NCI-H2171 (cell line): ENCODE measurements at places on chromosomes 5 and 9.

- no peak for DNase-seq
These were observed 21.1 kb downstream of the RALGDS start for GRCh38 chr9:133099726-133100505.

DNA sequence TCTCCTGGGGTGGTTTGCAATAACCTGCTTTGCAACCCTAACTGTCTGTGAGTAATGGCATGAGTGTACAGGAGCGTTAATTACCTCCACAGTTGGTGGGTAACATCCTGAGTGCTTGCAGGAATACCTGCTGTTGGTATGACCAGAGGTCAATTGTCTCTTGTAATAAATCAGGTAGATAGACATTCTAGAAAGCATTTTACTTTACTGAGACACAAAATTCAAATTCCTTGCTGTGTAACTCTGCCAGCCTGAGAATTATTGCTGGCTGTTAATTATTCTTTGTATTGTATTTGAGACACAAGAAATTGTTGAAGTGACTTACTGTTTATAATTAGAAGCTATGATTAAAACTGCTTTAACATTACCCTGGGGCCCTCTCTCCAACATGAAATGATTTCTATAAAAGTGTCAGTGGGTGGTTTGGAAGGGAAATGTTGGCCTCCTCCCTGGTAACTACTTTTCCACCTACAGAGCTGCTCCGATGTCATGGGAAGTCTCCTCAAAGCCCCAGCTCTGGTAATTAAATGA, 150.8 kb upstream of the ADCY2 start:
- DNase-seq: no peak

DNA sequence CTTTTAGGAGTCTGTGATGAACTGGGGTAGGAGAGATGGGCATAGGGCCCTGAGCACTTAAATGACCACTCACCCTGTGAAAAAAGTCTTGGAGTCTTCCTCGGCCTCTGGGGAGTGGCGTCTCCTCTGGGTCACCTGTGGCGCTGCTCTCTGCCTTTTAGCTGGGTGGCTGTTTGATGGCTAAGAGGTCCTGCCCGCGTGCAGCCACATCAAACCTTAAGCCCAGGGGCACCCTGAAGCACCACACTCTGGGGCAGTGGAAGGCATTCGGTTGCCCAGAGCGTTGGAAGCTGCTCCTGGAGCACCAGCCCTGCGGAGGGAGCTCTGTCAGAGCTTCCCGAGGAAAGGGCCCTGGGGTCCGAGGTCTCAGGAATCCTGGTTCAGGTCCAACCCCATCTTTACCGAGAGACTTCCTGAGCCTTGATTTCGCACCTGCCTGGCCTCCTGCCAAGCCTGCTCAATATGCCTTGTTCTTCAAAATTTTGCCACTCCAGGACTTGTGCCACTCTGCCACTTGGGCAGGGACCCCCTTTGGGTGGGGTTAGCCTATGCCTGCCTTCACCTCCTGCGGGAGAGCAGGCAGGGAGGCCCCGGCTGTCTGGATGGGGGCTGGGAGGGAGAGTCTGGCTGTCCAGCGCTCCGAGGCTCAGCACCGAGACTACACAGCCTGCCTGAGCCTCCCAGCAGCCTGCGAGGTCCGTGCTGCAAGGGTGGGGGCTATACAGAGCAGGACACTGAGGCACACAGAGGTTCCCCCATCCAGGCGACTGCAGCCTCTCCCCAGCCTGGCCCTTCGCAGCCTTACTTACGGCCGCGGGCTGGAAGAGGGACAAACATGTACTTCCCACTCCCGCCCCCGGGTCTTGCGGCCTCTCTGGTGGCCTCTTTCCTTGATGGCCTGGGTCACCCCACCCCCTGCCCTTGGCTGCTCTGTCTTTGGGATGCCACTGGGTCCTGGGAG, 63.4 kb upstream of the RNU6ATAC start:
- no peak for DNase-seq

GRCh38 chr9:137294681-137295237, 7.3 kb downstream of the NRARP start:
- DNase-seq: no peak

GRCh38 chr5:56986626-56986947, 34.7 kb upstream of the MIER3 start:
- DNase-seq: no peak

- no peak for DNase-seq
These were observed 316.1 kb downstream of the PSAT1 start for GRCh38 chr9:78613006-78613405.

- DNase-seq: no peak
These were observed 38.5 kb upstream of the NR4A3 start for GRCh38 chr9:99782962-99783718.

GRCh38 chr9:129014124-129014523, 14.0 kb downstream of the SH3GLB2 start:
- no peak for DNase-seq

- no peak for DNase-seq
These were observed 446.2 kb upstream of the TRPC7 start for GRCh38 chr5:136811551-136811950.

DNA sequence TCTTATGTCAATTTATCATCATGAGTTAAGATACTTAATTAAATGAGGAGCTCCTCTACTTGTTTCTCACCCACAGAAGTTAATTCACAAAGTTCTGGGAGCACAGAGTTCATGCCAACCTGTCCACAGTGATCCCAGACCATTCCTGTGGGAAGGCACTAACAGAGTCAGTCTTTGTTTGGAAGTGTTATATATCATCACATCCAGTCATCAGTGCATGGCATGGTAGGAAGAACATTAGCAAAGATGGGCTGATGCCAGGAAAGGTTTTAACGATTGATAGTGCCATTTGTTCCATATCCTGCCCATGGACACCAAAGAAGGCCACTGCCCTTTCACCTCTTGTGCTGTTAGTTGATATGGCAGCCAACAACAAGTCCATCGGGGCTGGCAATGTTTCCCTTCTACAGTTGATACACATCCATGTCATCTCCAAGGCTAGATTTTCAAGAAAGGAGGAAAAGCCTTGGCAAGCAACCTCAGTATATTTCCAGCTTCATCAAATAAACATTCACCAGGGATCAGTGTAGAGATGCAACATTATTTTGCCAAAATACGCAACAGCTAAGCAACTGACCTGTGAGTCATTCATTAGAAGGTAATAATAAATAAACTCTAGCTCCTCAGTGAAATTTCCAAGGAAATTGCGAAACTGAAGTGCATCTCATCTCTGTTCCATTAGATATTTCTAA, 169.6 kb downstream of the RORB start:
- DNase-seq: no peak

- no peak for DNase-seq
These were observed 14.7 kb downstream of the PBX3 start for GRCh38 chr9:125761676-125762450.

DNA sequence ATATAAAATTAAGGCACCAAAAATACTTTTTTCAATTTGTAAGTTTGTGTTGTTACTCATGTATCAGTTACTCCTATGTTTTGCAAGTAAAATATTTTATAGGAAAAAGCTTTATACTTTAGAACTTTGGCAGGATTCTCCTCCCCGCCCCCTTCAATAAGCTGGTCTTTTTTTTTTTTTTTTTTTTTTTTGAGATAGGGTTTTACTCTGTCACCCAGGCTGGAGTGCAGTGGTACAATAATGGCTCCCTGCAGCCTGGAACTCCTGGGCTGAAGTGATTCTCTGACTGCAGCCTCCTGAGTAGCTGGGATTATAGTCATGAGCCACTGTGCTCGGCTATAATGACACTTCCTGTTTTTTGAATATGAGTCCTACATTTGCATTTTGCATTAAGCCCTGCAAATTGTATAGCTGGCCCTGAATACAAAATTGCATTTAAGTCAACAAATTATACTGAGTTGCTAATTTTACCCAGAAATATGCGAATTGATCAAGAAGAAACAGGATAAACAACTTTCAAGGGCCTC, 192.9 kb downstream of the PIK3R1 start:
- no peak for DNase-seq

GRCh38 chr5:112492291-112492690, 73.2 kb upstream of the EPB41L4A start:
- peak; percentile 18 for DNase-seq

- DNase-seq: no peak
These were observed 61.9 kb downstream of the IRX1 start for GRCh38 chr5:3657364-3658022.

DNA sequence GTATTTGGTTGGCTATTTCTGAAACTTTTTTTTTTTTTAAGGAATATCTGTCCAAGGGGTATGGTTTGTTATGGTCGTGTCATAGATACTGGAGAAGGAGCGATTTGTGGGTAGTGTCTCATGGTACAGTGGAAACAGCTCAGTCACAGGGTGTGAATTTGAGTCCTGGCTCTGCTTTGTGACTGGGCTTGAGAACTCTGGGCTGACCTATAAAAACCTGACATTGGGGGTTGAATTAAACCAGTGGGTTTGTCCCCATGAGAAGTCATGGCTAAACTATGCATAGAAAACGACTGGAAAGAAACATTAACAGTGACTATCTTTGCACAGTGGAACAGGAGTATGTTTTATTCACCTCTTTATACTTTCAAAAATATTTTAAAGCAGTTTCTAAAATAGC, 54.7 kb downstream of the MACROH2A1 start:
- DNase-seq: no peak

GRCh38 chr5:127609957-127610356, 38.9 kb upstream of the CTXN3 start:
- DNase-seq: no peak

DNA sequence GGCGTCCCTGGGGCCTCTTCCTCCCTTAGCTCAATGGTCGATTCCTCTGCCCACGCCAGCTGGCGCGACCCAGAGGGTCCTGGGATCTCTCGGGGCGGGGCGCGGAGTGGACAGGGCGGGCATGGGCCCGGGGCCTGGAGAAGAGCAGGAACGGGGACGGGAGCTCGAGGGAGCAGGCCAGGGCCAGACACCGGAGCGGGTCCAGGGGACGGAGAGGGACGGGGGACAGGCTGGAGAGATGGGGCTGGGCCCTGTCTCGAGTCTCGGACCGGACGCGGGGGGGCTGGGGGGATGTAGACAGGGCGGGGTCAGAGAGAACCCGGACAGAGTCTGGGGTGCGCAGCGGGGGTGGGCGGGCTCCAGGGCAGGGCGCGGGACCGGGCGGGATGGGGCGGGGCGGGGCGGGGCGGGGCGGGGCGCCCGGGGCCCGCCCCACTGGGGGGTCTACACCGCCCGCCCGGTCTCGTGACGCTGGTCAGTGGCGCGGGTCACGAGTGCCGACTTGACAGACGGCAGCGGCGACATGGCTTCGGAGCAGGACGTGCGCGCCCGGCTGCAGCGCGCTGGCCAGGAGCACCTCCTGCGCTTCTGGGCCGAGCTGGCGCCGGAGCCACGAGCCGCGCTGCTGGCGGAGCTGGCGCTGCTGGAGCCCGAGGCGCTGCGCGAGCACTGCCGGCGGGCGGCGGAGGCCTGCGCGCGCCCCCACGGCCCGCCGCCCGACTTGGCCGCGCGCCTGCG, at the start of gene UAP1L1:
UAP1L1 (plus strand) TSS at position 508 of the 738 bp plus-strand sequence; CDS start at position 524, 16 bp downstream.
- DNase-seq: peak; percentile 38

- DNase-seq: no peak
These were observed 1.8 kb upstream of the MAML1 start for GRCh38 chr5:179730852-179731251.

- DNase-seq: no peak
These were observed 559.3 kb downstream of the CCDC171 start for GRCh38 chr9:16112116-16112515.

- peak; percentile 21 for DNase-seq
These were observed 250.0 kb upstream of the MPDZ start for GRCh38 chr9:13529321-13530104.

- no peak for DNase-seq
These were observed 156.0 kb downstream of the MACROH2A1 start for GRCh38 chr5:135242866-135243555.

- no peak for DNase-seq
These were observed 66.9 kb downstream of the TMEM252 start for GRCh38 chr9:68473790-68474189.

GRCh38 chr5:128220841-128221240, 137.3 kb downstream of the SLC12A2 start:
- DNase-seq: no peak

- no peak for DNase-seq
These were observed at the start of gene PCDHB4 for GRCh38 chr5:141121563-141121962. Gene PCDHB4, plus strand, starts transcription at chr5:141121818. Its CDS starts 181 bp downstream, at chr5:141121999.

GRCh38 chr9:36064448-36065037, 27.8 kb downstream of the RECK start:
- no peak for DNase-seq

DNA sequence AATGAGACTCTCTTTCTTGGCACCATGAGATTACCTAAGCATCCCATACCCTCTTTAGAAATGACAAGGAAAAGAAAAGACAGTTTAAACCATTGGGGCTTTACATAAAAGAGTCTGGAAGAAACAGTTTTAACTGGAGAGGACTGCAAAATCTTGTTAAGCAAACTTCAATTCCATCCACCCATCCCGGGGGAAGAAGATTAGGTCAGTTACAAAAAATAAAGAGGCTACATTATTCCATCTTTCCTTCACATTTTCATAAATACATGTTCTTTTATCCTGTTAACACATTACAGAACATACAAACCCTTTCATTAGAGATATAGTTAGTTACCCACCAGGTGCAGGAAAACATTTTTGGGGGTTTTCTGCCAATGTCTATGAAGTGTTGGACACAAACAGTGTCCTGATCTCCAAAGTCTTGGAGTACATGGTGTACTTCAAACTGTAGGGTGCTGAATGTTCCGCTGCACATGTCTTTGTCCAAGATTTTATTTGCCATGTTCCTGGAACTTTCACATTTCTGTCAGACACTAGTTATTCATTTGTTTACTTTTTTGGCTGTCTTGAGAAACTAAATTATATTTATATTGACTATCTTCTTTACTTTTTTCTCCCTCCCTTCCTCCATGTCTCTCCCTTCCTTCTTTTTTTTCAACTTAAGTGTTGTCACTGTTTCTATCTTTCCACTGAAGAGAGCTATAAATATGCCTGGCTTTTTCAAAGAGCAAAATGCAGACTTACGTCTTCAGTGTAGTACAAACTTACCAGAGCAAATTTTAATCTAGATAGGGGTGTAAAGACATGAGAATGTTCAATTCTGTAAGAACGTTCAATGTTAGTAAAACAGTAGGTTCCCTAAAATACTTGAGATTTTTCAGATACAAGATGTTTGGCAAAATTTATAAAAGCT, 410.9 kb upstream of the PRR16 start:
- no peak for DNase-seq

DNA sequence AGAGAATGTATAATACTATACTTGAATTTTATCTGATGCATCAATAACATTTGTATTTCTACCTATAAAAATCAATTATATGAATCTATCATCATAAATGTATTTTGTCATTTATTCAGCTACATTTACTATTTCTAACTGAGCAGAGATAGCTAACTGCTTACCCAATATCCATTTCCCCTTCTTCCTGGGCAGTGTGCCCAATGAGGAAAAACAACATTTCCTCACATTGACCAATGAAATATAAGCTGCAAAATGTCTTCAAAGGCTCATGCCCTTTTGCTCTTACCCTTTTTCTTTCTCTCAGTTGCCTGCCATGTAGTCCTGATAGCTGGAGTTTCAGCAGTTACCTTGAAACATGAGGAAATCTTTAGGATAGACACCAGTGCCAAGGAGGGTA, 385.8 kb upstream of the PCSK5 start:
- no peak for DNase-seq

GRCh38 chr9:129486756-129487657, 133.9 kb downstream of the C9orf50 start:
- no peak for DNase-seq

GRCh38 chr5:11000515-11001353, 239.7 kb upstream of the DAP start:
- DNase-seq: no peak
